ENCODE measurements at places on chromosomes 1 and 21.

DNA sequence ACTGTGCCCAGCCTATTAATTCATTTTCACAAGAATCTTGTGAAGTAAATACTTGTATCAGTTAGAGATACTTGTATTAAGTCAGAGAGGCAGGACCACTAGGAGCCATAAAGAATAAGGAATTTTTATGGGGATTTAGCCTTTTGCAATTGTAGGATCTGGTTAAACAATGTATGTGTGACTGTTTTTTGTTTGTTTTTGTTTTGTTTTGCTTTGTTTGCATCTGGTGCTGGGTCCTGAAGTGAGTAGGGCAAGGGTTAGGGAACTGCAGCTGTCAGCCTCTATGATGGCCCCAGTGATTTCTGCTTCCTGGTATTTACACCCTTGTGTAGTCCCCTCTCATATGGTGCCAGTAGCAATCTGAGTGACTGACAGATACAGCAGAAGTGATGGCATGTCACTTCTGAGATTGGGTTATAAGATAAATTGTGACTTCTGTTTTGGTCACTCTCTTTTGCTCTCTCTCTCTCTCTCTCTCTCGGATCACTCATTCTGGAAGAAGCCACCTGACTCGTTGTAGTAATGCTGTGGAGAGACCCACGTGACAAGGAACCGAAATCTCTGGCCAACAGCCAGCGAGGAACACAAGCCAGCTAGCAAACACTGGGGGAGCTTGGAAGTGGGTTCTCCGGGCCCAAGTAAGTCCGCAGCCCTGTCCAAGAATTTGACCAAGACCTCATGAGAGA is 96.2 kb upstream of the MARK1 start:
- DNase-seq, result no peak

GRCh38 chr1:205940710-205941109 is 2.5 kb downstream of the SLC26A9 start:
- DNase-seq, result no peak

GRCh38 chr1:41752514-41753170 is 166.1 kb downstream of the HIVEP3 start:
- no peak for DNase-seq

DNA sequence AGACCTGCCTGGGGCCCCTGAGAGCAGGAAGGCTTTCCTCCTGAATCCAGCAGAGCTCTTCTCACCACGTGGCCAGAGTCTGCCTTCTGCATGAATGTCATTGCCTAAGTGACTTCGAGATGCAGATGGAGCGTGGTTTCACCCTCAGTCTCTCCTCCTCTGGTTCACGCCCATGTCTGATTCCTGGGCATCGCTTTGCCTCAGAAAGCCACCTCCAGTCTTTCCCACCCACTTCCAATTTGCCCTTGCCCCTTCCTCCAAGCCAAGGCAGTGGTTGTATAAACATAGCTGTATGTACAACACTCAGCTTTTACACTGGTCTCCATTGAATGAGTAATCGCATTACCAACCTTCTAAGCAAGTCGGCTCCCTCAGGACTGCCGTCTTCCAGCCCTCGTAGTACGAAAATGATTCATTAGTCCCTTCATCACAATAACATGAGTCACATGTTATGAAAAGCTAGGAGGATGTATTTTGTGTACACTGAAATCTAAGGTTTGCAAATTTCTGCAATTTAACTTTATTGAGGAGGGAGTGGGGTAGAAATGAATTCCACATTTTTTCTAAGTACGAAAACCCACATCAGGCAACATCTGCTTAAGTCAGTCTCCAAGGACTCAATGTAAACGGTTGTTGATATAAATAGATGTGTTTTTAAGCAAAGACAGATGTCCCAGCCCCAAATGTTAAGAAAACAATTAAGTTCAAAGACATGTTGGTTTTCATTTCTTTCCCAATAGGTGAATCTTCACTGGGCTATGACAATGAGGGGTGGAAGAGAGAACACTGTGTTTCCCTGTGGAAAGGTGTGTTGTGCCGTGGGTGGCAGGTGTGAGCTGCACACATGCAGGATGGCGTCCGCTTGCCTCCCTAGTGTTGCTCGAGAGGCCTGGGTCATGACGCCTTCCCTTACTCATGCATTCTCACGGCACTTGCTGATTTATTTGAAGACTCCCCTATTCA is 32.3 kb upstream of the ETS2 start:
- no peak for DNase-seq

DNA sequence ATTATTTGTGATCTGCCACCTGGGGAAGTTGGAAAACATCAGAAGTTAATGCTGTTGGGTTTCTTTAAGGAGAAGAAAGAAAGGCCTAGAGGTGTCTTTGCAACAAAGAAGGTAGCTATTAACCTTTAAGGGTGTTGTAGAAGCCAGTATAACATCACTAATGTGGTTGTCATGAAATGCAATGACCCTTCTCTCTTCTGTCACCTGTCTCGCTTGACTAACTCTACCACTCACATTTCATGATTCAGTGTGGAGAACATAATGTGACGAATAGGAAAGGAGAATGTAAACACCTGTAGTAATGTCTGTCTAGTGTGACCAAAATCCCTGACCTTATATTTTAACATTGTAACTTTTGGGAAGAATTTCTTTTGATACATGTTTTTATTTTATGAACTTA is 211.7 kb upstream of the UBE2U start:
- DNase-seq, result no peak

GRCh38 chr1:158932171-158932570 is 819 bp downstream of the PYHIN1 start:
- no peak for DNase-seq

DNA sequence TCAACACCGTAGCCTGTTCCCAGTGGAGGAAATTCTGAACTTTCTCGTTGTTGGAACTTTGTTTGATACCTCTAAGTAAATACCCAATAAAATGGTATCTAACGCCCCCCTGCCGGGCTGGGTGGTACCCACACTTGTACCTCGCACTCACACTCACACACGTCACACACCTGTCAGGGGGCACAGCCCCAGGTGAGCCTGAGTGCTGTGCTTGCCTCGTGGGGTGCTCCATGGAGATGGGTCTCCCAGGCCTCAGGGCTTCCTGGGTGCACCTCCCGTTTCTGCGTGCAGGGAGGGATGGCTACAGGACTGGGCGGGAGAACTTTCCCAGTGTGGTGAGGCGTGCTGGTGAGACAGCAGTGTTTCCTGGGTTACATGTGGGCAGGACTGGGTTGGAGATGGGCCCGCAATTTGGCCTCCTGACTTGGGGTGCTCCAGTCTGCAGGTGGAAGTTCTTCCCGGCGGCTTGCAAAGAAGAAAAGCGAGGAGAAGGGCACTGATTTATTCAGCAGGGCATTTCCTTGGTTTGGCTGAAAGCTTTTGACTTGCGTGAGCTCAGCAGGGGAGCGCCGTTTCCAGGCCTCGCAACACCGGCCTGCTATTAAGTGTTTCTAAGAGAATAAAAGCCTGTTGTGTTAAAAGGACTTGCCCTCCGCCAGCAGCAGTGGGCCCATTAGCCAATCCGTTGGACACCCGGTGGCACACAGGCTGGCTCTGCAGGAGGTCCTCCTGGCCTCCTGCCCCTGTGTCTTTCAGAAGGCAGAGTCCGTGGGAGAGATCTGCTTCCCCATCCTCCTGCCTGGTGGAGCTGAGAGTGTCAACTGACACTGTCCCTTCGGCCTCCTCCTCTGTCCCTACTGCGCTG is 79.7 kb downstream of the KIF26B start:
- DNase-seq, result peak; percentile 81

DNA sequence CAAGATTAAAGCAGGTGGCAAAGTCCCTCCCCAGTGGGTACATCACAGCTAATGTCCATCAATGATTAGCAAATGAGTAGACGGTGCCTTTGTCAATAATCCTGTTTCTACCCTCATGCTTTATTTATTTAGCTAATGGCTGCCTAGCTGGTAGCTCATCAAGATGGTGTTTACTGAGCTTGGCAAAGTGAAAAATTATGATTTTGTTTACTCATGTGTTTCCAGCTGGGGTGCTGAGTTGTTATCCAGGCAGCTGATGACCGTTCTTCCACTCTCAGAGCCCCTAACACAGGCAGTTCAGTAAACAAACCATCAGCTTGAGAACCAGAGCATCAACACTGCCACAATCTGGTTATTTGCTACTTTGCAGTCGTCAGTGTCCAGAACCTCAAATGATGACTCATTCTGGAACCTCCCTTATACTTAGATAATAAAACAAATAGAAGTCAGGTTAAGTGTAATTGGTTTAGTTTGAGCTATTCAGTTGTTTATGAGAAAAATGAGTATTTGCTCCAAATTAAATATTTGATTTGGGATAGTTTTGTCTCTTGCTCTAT is 163.9 kb downstream of the ST6GALNAC5 start:
- DNase-seq, result no peak

DNA sequence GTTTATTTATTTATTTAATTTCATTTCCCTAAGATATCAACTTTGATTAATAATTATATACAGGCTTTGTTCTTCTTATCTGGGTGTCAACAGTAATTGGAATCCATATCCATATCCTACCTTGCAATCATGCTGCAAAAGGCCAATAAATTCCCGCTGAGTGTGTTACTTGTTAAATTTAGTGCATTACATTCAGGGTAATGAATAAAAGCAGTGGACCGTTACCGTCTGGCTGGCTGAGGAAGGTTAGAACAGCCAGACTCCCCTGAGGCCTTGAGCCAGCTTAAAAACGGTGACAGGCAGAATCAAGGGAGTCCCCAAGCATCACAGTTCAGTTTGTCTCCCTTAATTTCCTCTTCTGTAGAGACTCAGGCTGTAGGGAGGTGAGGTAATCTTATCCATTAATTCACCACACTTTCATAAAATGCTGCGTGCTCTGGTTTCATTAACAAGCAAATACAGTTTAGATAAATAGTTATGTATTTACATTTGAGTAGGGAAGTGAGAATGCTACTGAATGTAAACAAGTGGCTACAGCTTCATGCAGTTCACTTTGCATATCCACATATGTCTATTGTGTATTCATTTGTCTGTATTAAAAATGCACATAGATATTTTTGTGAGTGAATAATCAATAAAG is 888.2 kb upstream of the CXADR start:
- peak; percentile 27 for DNase-seq

DNA sequence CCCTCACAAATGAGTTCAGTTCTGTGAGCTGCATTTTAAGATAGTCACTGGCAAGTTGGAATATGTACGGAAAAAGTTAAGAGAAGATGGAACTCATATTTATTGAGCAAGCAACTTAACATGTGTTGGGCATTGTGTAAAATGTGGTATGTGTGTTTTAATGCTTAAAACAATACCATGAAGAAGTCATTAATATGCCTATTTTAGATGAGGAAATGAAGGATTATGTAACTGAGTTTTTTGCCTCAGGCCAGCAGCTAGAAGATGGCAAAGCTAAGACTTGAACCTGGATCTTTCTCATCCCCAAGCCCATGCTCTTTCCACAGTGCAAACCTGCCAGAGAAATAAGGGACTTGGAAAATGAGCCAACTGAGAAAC is 48.9 kb downstream of the SPATA46 start:
- DNase-seq, result no peak

- no peak for DNase-seq
These were observed 358.0 kb downstream of the DSCAM start for GRCh38 chr21:40489001-40489400.

- peak; percentile 86 for DNase-seq
These were observed 74.7 kb downstream of the ARHGEF16 start for GRCh38 chr1:3529099-3529729.

DNA sequence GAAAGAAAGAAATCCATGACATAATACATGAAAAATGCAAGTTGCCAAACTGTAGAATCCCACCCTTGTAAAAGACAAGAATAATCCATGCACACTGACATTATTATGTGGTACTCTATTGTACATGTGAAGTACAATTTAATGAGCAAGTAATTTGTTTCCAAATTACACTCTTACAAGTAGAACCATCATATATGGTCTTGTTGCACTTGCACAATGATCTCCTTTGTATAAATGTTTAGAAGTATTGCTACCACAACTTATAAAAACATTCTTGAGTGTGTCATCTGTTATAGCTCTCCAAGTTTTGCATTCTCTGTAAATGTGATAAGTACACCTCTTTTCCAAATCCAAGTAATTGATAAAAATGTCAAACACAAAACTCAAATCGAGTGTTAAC is 29.1 kb upstream of the ZNF281 start:
- no peak for DNase-seq

DNA sequence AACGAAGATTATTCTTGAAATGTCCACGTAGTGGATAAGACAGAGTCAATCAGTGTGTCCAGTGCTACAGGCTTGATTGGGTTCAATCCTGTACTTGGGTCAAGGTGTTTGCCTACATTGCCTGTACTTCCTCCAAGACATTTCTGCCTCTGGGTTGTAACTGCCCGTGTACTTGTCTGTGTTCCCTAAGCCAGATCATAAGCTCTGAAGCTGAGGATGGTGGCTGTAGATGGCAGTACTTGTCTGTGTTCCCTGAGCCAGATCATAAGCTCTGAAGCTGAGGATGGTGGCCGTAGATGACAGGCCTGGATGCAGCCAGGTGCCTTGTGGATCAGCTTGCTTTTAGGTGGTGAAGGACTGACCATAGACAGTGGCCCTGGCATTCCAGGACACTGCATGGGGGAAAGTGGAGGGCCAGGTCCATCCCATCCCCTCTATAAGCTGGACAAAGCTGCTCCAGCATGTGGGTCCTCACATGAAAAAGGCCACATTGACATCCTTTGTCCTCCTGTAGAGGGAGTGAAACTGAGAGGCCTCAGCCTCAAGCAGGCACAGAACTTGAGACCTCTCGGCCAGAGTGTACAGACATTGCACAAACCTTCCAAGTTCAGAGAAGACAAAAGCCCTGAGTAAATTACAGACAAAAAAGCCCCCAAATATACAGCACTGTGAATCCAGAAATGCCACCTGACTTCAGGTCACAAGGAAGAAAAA is 2.0 kb upstream of the SRM start:
- no peak for DNase-seq

DNA sequence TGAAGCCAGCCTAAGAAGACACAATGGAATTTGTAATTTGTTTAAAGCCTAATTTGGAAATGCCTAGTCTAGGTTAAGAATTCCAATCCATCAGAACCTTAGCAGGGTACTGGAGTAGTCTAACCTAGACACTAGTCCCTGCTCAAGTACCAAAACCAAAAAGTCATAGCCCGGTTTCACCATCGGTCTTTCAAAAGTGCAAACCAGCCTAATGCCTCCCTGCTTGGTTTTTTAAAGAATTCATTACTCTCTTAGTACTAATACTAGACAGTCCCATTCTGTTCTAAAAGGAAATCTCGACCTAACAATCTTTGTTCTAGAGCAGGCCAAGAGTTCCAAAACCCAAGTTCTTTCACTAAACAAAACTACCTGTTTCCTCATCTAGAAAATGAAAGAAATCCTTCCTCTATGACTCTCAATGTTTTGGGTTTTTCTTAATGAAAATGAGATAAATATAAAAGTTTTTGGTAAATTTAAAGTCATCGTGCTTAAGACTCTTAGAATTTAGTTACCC is 2.6 kb downstream of the PUM1 start:
- DNase-seq, result peak; percentile 34
